ENCODE measurements at places on chromosomes 11 and 22.
A peak's percentile ranks its signal among the peaks of the same experiment; 100 is the strongest.

- DNase-seq = no peak
Observed at GRCh38 chr11:70842256-70842655, 410.1 kb downstream of the SHANK2 start.

- no peak for DNase-seq
Observed at GRCh38 chr11:33709466-33709865, 8.8 kb upstream of the C11orf91 start.

- peak; percentile 9 for DNase-seq
Observed at GRCh38 chr11:70020336-70021214, 57.5 kb upstream of the ANO1 start.

GRCh38 chr11:33103836-33104235 is 57.4 kb downstream of the CSTF3 start:
- DNase-seq = no peak

Measured in fibroblast of the aortic adventitia (primary cell).